Smooth muscle cell of the pulmonary artery (primary cell): ENCODE measurements at places on chromosomes 5 and 9. TPM values are rescaled to one million over a fixed set of nuclear protein-coding genes. Genes with fewer than 3 reads are reported as not detected.

PGM5 gene
- total RNA-seq, result 16.3 and 33.3 TPM in 2 replicates

ANKRD55 gene
- total RNA-seq, result not detected in 2 replicates

CTXN3 gene
- not detected in 2 replicates for total RNA-seq

MELK gene
- total RNA-seq, result 4.8 and 9.6 TPM in 2 replicates

LIX1 gene
- not detected in 2 replicates for total RNA-seq

SLC26A2 gene
- 19.2 and 21.4 TPM in 2 replicates for total RNA-seq

PHYHD1 gene
- total RNA-seq, result 4.9 and 9.3 TPM in 2 replicates

MEGF10 gene
- total RNA-seq, result under 0.01 and 3.0 TPM in 2 replicates

ADCY2 gene
- total RNA-seq, result 0.07 TPM in 1 of 2 replicates, not detected in the other

OR1Q1 gene
- 0.59 TPM in 1 of 2 replicates, not detected in the other for total RNA-seq
